ENCODE measurements at places on chromosomes 16 and 17.

- DNase-seq, result peak; percentile 5
Measured at GRCh38 chr16:73384506-73385089, 336.7 kb upstream of the ZFHX3 start.

DNA sequence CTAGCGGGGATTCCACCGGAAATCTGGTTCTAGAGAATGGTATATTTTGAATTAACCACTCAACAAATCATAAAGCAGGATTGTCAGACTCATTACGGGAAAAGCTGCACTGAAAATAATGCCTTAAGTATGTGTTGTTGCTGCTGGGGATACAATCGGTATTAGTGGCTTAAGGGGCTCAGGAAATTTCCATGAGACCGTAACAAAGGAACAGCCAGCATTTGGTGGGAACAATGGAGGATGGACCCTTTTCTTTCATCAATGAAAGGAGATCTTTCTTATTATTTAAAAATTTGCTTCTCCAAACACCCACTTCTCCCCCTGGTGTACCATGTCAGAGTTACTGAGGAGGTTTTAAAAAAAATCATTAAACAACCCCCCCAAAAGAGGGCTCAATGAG, 342.6 kb upstream of the ZFHX3 start:
- no peak for DNase-seq

GRCh38 chr17:42272162-42272907, 3.9 kb downstream of the STAT5B start:
- DNase-seq, result no peak

DNA sequence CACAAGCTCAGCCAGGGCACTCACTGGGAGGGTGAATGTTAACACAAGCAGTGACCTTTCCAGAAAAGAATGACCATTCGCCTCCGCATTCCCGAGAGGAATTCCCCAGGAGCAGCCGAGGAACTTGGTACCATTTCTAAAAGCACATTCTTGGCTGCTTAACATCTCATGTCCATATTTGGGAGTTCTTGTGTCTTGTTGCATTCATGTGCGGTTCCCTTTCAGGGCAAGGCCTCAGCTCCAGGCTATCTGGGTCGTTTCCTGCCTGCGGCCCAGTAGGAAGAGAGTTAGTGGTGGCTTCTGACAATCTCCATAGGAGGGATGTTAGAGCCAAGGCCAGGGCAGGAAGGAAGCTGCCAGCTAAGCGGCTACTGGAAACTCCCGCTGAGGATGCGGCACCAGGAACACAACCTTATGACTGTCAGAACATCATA, 27.8 kb upstream of the MEAK7 start:
- peak; percentile 99 for DNase-seq

DNA sequence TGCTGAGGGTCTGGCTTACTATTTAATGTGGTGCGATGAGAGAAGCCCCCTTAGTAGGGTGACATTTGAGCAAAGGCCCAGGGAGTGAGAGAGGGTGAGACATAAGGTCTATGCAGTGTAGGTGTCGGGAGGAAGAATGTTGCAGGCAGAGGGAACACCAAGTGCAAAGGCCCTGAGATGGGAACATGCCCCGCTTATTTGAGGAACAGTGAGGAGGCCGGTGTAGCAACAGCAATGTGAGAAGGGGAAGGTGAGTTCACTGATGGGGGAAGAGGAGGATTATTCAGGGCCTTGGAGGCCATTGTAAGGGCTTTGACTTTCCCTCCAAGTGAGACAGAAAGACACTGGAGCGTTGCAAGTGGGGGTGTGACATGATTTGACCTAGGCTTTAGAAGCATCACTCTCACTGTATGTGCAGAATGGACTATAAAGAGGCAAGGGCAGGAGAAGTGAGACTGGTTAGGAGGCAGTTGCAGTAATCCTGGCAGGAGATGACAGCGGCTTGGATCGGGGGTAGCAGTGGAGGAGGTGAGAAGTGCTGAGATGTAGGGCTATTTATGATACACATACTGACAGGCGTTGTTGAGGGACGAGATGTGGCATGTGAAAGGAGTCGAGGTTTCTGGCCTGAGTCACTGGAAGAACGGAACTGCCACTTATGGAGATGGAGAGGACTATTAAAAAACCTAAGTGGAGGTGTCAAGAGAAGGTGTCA, 145.3 kb downstream of the SPECC1 start:
- no peak for DNase-seq

DNA sequence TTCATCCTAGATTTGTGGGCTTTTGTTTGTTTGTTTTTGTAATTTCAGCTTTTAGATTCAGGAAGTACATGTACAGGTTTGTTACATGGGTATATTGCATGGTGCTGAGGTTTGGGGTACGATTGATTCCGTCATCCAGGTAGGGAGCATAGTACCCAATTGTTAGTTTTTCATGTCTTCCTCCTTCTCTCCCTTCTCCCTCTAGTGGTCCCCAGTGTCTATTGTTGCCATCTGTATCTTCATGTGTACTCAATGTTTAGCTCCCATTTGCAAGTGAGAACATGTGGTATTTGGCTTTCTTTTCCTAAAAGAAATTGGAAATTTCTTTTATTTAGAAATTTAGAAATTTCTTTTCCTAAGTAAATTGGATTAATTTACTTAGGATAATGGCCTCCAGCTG, 37.1 kb upstream of the BCAS3 start:
- no peak for DNase-seq

DNA sequence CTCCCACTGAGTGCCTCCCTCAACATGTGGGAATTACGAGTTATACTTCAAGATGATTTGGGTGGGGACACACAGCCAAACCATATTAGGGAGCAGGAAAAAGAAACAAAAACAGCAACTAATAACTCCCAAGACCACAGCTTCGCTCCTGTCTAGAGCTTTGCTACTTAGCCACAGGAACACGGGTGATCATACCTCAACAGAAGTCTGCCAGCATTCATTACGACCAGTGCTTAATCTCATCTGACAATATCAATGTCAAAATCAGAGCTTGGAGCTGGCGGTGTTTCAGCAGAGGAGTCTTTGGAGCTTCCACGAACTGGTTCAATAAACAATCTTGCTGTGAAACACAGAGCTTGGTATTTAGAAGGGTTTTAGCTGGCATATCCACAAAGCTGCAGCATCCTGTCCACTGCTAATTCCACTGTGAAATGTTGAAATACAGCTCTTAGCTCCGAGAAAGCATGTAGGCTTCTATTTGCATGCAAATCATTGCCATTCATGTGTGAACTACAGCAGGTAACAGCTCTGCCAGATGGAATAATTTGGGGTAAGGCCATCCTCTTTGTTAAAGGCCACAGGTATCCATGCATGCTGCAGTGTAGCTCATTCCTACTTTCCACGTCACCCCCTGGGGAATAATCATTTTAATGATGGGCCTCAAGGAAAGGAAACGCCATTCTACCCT, 128.4 kb upstream of the GOT2 start:
- DNase-seq, result no peak

- DNase-seq, result no peak
Measured at GRCh38 chr17:48478224-48479013, 48.4 kb upstream of the SKAP1 start.

DNA sequence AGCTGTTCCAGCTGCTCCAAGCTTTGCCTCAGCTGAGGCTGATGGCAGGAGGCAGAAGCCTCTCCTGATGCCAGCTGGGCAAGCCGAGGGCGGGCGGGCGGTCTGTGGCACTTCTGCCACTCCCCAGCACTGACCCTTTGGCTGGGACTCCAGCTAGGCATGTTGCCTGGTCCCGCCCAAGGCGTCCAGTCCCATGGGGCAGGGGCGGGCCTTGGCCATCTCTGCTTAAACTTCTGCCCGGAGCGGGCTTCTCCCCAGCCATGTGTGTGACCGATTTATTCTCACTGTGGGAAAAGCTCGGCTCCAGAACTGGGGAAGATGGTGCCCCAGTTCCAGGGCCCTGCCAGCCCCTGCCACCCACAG, 349.1 kb downstream of the SEC14L1 start:
- no peak for DNase-seq

DNA sequence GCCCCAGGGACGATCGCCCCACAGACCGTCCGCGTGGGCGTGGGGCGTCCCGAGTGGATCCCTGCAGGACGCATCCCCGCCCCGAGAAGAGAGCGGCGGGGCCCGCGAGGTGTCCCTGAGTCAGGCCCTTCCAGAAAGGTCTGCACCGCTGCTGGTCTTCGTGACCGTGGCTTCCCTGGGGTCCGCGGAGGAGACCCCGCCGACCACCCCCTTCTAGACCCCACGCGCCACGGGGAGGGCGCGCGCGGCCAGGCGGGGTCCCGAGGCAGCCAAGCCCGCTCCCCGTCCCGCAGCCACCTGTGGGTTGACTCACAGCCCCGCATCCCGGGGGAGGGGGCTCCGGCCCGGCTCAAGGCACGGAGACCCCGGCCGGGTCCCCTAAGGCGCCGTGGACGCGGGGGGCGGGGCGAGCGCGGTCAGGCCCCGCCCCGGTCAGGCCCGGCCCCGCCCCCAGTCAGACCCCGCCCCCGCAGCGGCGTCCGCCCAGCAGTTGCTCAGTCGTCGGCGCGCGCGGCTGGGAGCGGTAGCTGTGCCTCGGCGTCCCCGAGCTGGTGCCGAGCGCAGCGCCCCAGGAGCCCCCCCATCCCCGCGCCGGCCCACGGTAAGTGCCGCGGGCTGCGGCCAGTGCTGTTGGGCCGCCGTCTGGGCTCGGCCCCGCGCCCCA, at the start of gene BAIAP3:
Gene BAIAP3, plus strand, starts transcription at position 497 of the 664 bp plus-strand sequence. CDS start 4,905 bp downstream, outside the sequence.
- DNase-seq, result no peak

DNA sequence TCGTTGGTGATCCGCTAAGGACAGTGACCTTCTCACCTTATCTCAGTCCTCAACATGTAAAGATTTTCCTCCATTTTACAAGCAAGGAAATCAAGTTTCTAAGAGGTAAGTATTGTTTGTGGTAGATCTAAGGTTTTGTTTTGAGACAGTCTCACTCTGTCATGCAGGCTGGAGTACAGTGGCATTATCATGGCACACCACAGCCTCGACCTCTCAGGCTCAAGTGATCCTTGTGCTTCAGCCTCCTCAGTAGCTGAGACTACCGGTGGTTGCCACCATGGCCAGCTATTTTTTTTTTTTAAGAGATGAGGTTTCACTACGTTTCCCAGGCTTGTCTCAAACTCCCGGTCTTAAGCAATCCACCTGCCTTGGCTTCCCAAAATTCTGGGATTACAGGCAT, 34.9 kb downstream of the PRKCA start:
- no peak for DNase-seq

GRCh38 chr16:56350491-56351405, 74.6 kb downstream of the AMFR start:
- DNase-seq, result no peak

- peak; percentile 78 for DNase-seq
Measured at GRCh38 chr17:76529224-76530094, 8.1 kb downstream of the CYGB start.

DNA sequence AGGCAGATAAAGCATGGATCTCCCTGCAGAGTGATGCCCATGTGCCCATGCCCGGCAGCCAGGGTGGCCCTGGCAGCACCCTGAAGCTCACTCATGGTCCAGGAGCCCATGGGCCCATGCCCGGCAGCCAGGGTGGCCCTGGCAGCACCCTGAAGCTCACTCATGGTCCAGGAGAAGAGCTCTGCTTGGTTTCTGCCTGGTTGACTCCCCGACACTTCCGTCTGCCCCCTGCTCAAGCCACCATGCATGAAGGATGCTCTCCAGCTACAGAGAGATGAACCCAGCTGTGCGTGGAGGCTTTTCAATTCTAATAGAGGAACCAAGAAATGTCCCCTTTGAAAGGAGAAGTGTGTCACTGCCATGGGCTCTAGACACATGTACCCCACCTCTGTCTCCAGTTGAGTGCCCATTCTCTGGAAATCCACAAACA, 8.7 kb downstream of the CCL17 start:
- no peak for DNase-seq

DNA sequence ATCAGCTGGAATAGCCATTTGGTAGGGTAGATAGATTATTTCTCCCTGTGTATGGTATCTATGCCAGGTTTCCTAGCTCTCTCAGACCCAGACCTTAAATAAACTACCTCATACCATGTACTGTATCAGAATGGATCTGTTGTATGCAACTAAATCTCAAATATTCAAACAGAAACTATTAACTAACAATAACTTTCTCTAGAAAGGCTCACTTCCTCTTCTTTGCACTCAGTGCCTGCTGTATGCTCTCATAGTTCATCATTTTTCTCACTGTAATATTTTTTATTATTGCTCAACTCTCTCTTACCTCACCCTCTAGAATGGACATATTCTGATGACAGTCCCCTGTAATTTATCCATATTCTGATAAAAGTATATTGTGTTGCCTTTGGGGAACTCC, 182.4 kb downstream of the TOX3 start:
- no peak for DNase-seq

DNA sequence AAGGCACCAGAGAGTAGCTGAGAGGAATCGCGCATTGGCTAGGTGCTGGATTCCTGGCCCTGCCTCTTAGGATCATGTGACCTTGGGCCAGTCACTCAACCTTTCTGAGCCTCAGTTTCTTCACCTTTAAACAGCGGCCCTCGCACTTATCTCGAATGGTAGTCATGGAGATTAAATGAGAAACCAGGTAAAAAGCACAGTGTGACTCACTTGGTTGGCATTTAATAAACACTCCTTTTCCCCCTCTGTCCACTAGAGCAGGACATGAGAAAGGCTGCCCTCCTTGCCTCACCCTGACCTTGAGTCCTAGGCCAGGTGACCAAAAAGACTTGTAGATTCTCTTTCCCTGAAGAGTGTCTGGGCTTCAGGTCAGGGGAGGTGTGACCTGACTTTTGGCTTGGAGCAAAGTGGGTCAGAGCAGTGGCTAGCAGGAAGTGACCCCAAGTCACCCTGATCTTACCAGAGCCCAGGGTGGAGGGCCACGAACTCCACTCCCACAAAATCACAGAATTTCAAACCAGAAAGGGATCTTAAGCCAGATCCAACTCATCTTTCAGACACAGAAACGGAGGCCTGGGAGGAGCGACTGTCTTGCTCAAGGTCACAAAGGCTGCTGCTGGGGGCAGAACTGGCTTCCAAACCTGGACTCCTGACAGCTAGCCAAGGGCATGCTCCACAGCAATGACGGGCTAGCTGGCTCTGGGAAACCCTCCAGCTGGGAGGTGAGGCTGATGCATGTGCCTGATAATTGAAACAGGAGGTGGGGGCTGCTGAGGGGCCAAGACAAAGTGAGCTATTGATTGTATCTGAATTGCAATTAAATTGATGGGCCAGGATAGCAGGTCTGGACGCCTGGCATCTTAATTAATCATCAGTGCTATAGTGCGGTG, 65.2 kb downstream of the PIPOX start:
- DNase-seq, result no peak

- no peak for DNase-seq
Measured at GRCh38 chr16:2896480-2897010, 13.5 kb downstream of the FLYWCH2 start.

GRCh38 chr16:2343211-2343610, 2.7 kb upstream of the ABCA3 start:
- DNase-seq, result no peak

- no peak for DNase-seq
Measured at GRCh38 chr16:3223913-3224515, 10.9 kb downstream of the ZNF200 start.

- no peak for DNase-seq
Measured at GRCh38 chr16:65675161-65675560, 553.3 kb upstream of the CDH11 start.

DNA sequence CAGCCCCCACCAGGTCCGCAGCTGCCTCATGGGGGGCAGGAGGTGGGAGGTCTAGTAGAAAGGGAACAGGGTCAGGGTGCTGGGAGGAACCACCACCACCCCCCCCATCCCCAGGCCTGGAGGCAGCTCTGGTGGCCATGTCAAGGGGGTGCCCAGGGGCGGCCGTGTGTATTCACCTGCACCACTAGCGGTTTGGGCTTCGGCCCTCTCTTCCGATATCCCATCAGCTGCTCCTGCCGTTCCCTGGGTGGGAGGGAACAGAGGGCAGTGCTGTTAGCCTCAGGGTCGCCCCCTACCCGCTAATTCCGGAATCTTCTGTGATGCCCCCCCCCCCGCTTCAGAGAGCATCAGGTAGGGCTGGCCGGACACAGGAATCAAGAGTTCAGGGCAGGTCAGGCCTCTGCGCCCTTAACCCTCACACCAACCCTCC, 3.8 kb downstream of the CBX4 start:
- DNase-seq, result no peak

Data from GM04503 (cell line).